Left cardiac atrium (tissue), 4 donors: ENCODE measurements at places on chromosomes 3 and 15. TPM values are rescaled to one million over a fixed set of nuclear protein-coding genes. Genes with fewer than 3 reads are reported as not detected.

Gene AHSG
- total RNA-seq: 0.15 TPM

Gene GTF2A2
- total RNA-seq: 119 TPM

Gene C2CD4A
- total RNA-seq: not detected

Gene SLC15A2
- total RNA-seq: 1.2 TPM

Gene ABI3BP
- total RNA-seq: 72.0 TPM

Gene GHSR
- total RNA-seq: not detected

Gene SLC22A14
- total RNA-seq: 0.13 TPM

Gene NME9
- total RNA-seq: not detected

Gene IRAK2
- 1.8 TPM for total RNA-seq

Gene COL6A6
- 4.7 TPM for total RNA-seq

Gene FAM81A
- 3.7 TPM for total RNA-seq

Gene GPR156
- total RNA-seq: 0.21 TPM

Gene SLC38A3
- 5.2 TPM for total RNA-seq

Gene TATDN2
- 27.0 TPM for total RNA-seq

Gene SLC6A1
- total RNA-seq: 1.1 TPM

Gene PRR20G
- total RNA-seq: not detected

Gene SELENOK
- 69.1 TPM for total RNA-seq

Gene GMPS
- total RNA-seq: 29.3 TPM

Gene RAD18
- 13.5 TPM for total RNA-seq

Gene VWA5B2
- total RNA-seq: not detected

Gene DLG1
- 59.0 TPM for total RNA-seq

Gene PSTPIP1
- 6.1 TPM for total RNA-seq

Gene SCAMP2
- total RNA-seq: 63.4 TPM

Gene PTPRG
- 37.6 TPM for total RNA-seq

Gene PCSK6
- 14.5 TPM for total RNA-seq

Gene KBTBD12
- 3.2 TPM for total RNA-seq

Gene PAQR9
- 9.5 TPM for total RNA-seq

Gene BTBD1
- 128 TPM for total RNA-seq

Gene GHRL
- total RNA-seq: 0.60 TPM

Gene DPH3
- 18.5 TPM for total RNA-seq

Gene RAD54L2
- 9.1 TPM for total RNA-seq

Gene SPG21
- total RNA-seq: 54.0 TPM

Gene GNAT1
- not detected for total RNA-seq

Gene RAB43
- 6.9 TPM for total RNA-seq

Gene STIMATE
- total RNA-seq: 7.9 TPM

Gene DOCK3
- total RNA-seq: 3.8 TPM

Gene WNT7A
- not detected for total RNA-seq

Gene ROPN1
- 0.29 TPM for total RNA-seq

Gene HACD3
- total RNA-seq: 15.9 TPM

Gene DAZL
- not detected for total RNA-seq

Gene RHCG
- 1.8 TPM for total RNA-seq

Gene THAP10
- 3.2 TPM for total RNA-seq

Gene CKMT1A
- total RNA-seq: 1.7 TPM

Gene KLHL25
- 7.3 TPM for total RNA-seq

Gene SNTN
- not detected for total RNA-seq

Gene MAN2C1
- total RNA-seq: 148 TPM

Gene FNDC3B
- 82.4 TPM for total RNA-seq

Gene NRG4
- total RNA-seq: 0.29 TPM

Gene SCN5A
- total RNA-seq: 191 TPM

Gene C3orf18
- 32.3 TPM for total RNA-seq

Gene CHST14
- total RNA-seq: 9.9 TPM

Gene ANKRD63
- total RNA-seq: not detected

Gene CHRNA3
- 2.3 TPM for total RNA-seq

Gene PRRT3
- 0.97 TPM for total RNA-seq
